Fibroblast of upper back skin (primary cell): ENCODE measurements at places on chromosomes 3 and 15.

DNA sequence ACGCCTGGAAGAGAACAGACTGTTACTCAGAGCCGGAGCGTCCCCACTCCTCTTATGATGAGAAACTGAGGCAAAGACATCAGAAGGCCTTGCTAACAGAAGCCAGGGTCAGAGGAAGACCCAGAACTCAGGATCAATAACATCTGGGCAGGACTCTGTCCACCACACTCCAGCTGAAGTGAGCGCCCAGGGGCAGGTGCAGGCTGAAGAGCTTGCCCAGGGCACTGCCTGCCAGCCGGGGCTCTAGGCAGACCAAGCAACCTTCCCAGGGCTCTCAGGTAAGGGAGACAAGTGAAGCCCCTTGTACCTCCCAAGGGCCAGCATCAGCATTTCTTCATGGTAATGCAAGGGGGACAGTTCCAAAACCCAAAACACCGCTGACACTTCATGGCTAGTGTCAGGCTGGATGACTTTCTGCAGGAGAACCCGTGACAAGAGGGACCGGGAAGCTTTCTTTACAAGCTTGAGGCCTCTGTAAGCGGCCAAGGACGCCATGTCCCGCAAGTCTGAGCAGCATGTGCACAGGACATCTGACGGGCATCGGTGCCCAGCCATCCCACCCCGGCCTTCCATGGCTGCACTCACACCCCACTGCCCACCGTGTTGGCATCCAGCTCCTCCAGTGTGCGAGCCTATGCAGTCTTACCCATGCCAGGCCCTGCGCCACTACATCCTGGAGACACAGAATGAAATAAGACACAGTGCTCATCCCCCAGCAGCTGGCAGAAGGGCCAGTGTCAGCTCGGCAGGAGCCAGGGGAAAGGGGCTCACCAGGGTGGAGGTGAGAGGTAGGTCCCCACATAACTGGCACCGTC, 14.1 kb downstream of the XXYLT1 start:
- no peak for DNase-seq

GRCh38 chr15:95758851-95759250, 571.6 kb upstream of the NR2F2 start:
- no peak for DNase-seq

GRCh38 chr3:21694506-21694905, 56.5 kb downstream of the ZNF385D start:
- DNase-seq, result no peak

GRCh38 chr3:42747581-42747980, 25.5 kb downstream of the CCDC13 start:
- no peak for DNase-seq

- DNase-seq, result no peak
Measured at GRCh38 chr15:58923696-58924300, 9.7 kb downstream of the SLTM start.

DNA sequence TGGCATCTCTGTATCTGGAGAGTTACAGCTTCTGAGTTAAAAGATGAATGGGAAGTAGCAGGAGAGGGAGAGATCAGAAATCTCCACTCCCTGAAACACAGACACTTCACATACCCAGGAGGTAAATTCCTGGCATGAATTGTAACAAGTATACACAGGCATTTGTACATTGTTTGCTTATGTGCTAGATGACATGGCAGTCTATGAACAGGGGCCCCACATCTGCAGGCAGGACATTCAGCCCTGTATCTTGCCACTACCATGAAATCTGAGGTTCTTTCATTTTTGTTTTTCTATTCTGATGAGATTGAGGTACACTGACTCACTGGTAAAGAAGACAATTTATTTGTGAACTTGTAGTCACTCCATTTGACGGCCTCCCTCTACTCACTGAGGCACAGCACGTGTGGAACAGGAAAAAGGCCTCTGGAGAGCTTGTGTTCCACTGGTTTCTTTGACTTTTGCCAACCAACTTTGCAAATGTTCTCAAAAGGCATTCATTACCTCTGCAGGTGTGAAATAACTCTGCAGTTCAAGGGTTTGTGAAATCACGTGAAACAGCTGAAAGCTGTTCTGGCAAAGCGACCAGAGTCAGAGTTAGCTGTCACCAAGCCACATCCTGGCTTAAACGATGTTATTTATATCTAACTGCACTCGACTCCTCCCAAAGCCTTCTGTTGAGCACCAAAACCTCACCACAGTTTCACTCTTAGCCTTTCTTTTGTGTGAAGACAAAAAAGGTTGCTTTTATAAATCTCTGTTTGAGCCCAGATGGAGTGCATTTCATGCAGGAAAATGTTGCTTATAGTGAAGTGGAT, 401.3 kb upstream of the CFAP20DC start:
- peak; percentile 18 for DNase-seq

DNA sequence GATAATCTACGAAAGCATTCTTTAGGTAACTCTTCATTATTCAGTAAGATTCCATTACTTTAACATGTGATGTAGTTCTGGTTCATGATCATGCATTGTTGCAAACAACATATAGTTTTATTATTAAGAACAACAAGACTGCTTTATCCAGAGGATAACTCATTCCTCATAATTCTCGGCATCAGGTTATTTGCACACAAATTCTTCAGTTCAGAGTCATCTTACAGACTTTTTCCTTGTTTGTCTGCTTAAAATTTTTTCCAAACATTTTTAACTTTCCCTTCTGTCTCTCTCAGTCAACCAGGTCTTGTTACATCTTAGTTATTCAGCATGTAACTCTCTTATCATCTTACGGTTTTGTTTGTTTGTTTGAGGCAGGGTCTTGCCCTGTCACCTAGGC, 60.1 kb downstream of the VGLL3 start:
- no peak for DNase-seq

- DNase-seq, result no peak
Measured at GRCh38 chr3:9061634-9062033, 98.4 kb upstream of the RAD18 start.

DNA sequence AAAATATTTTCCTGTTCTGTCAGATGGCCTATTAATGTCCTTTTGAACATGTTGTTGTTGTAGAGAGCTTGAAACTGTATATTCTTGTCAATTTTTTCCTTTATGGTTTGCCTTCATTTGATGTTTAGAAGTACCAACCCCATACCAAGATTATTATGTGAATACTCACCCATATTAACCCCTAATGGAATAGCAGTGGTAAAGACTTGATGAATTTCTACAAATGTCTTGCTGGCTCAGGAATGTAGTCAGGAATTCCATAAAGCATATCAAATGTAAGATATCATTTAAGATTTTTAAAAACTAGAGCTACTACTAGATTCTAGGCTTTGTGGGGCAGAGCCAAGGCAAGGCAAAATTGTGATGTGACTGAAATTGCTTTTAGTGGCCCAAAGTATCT, 30.0 kb downstream of the MYO5A start:
- DNase-seq, result peak; percentile 58

DNA sequence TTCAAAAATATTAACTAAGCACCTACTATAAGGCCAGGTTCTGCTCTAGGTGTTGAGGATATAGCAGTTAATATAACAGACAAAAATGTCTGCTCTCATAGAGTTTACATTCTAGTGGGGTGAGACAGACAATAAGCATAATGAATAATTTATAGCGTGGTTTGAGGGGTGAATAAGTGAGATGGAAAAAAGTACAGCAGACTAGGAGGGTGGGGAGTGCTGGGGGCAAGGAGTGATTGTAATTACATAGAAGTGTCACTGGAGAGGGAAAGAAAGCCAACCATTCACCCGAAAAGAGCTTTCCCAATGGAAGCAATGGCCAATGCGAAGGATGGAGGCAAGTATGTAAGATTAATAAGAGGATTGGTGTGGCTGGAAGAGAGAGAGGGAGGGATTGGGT, 552.9 kb upstream of the KCNMB2 start:
- peak; percentile 57 for DNase-seq
